NCI-H1694 treated with DMSO at 0.1 percent for 48 hours (cell line): ENCODE measurements at places on chromosomes 7 and 10.

DNA sequence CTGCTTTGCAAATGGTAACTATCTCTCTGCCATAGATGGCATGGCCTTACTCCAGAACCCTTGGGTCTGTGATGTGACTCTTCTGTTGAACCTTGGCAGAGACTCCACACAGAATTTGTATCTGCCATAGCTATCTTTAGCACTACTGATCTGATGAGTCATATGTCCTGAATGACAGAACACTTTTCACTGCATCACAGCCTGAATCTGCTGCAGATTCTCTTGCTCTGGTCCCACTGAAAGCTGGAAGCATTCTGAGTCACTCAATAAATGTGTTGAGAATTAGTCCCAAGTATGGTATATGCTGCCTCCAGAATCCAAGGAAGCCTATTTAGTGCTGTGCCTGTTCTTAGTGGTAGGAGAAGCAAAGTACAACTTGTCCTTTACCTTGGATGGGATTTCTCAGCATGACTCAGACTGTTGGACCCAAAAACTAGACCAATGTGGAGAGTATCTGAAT, 39.5 kb upstream of the ANKRD1 start:
- DNase-seq, result no peak

GRCh38 chr7:99325001-99325493, 651 bp upstream of the ARPC1A start:
- DNase-seq, result no peak

- no peak for DNase-seq
These were observed 2.6 kb upstream of the PPP1R3A start for GRCh38 chr7:113921363-113921762.

- DNase-seq, result no peak
These were observed 456.5 kb downstream of the GATA3 start for GRCh38 chr10:8511026-8511425.

DNA sequence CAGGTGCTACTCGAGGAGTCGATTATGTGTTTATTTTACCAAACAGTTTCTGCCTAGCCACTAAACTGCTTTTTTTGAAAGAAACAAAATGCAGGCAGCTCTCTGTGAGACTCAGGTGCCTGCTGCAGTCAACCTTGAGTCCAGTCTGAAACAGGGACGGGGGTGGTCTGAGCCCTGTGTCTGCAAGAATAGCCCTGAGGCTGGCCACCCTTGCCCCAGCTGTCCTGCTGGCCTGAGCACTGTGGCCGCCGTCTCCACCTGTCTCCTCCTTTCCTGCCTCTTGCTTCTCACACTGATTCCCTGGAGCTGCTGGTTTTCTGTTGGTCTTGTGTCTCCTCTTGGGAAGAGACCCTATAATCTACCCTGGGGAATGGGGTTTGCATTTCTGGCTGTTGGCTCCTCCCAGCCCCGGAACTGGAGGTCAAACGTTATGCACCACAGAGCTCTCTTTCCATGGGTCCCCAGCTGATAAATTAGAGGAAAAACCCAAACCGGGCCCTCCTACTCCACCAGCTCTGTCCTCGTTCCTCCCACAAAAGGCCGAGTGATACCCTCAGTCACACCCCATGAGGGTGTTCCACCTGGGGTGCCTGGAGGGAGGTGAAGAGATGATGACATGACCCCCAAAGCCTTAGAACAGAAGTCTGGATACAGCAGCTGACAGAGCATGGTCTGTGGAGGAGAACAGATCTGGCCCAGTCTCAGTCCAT, 15.0 kb upstream of the SLC18A3 start:
- no peak for DNase-seq

DNA sequence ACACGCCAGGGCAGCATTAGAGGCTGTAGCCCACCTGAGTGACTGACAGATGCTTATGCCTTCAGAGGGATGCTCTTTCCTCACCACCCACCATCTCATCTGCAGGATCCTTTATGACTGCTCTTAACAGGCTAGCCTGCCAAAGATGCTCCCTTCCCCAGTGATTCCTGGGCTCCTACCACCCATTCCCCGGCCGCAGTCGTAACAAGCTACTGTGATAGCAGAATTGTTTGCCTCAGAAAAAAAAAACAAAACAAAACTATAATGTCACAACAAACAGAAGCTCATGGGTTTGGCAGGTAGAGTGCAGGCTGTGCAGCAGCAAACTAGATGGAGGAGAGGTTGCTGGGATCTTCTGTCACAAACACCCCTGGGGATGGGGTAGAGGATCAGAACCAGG, 343.9 kb upstream of the ZMIZ1 start:
- no peak for DNase-seq

DNA sequence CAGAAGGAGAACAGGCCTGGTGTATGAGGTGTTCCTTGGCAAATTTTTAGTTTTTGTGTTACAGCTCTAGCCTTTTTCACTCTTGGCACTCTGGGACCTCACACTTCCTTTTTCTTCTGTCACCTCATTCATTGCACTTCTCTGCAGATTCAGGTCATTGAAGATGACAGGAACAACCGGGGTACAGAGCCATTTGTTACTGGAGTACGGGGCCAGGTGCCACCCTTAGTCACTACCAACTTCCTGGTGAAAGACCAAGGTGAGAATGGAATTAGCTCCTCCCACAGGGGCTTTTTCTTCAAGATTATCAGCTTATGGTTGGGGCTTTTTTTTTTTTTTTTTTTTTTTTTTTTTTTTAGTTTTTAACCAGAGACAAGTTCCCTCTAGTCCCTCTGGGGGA, 18.5 kb upstream of the CHCHD1 start:
- DNase-seq, result no peak

- no peak for DNase-seq
These were observed 44.1 kb upstream of the GDF10 start for GRCh38 chr10:47255866-47256265.

DNA sequence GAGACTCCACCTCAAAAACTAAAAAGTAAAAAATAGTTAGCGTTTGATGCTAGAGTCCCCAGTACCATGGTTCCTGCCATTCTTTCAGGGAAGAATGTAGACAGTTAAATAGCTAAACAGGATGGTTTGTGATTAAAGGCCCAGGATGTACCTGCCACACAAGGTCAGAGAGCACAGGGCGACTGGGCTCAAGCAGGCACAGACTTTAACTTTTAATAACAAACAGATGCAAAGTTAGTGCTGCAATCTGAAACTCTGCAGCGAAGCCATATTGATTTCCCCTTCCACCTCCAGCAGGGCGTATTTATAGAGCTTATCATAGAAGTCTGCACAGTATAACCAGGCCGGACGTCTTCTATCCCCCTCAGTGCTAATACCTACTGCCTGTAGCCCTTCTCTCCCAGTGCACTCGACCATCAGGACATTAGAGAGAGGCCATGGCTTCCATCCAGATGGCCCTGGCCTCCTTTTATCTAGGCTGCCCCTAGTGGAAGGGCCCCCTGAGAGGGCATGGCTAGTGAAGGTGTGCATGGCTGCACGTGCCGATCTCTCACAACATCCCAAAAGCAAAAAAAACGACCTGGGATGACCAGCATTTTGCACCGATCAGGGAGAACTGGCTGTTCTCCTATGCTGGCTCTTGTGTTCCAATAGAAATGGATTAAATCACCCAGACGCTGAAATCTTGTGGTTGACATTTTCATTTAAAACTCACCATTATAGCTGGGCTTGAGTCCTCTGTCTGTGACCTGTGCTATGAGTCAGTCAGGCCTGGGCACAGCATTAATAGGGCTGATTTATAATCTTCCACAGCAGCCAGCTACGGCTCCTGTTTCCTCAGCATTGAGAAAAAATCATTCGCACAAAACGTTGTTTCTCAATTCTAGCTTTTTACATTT, 7.6 kb upstream of the BAG3 start:
- no peak for DNase-seq

DNA sequence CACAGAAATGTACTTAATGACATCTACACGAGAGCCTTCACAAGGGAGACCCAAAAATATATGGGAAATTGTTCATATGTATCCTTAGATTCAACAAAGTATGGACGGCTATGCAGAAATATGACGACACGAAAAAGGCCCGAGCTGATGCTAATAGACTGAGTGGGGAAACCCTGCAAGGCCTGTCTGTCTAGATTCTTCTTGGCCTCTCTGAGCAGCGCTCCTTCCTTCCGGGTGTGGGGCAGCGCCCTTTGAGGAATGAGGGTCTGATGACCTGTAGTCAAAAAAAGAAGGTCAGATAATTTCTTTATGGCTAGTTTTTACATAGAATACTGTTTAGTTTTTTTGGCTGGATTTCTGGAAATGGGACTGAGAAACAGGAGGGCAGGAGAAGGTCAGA, 192.8 kb upstream of the AKR1E2 start:
- no peak for DNase-seq

DNA sequence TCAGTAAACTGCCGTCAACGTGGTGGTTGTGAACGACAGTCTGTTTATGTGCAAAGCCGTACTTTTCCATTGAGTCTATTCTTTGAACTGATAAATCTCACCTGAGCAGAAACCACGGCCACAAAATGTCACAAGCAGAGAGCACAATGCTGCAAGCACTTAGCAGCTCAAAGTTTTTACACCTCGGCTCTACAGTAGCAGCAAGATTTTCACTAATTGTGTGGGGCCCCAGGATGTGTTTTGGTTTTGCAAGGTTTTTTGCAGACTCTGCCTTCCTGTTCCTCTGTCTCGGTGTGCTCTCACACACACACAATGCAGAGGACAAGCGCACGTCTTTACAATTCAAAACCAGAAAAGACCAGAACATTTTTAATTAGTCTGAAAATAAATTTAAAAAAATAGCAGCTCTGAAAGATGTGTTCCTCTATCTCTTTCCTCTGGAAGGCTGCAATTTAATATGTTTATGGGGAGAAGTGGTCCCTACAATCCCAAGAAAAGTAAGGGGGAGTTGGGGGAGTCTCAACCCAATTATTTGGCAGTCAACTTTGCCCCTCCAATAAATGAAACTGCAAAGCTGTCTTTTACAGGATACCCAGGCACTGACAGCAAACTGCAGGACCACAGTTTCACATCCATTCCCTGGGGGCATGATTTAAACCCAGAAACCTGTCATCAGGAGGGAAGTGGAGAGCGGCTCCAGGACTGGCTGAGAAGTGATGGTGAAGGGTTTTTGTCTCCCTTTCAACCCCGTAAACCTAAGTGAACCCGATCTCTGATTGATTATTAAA, 73.8 kb upstream of the SFMBT2 start:
- DNase-seq, result no peak

DNA sequence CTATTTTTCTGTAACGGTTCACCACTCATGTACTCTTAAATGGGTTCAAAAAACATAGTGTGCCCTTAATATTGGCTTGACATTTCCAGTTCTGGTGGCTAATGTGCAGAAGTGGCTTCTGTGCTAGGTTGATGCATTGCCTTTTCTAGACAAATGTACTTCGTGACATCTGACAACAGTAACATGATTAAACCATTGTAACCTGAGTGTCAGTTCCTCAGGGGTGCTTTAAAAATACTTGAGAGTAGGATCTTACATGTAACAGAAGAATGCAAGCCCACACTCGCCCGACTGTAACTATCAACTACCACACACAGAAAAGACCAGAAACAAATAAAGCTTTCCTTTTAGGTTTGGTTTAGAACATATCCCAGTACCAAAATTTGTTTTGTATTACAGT, 393.4 kb upstream of the NFE2L3 start:
- DNase-seq, result no peak

- DNase-seq, result no peak
These were observed 456 bp downstream of the PGAM2 start for GRCh38 chr7:44064791-44065430.

- DNase-seq, result no peak
These were observed 361.1 kb downstream of the GLRX3 start for GRCh38 chr10:130497056-130498010.

DNA sequence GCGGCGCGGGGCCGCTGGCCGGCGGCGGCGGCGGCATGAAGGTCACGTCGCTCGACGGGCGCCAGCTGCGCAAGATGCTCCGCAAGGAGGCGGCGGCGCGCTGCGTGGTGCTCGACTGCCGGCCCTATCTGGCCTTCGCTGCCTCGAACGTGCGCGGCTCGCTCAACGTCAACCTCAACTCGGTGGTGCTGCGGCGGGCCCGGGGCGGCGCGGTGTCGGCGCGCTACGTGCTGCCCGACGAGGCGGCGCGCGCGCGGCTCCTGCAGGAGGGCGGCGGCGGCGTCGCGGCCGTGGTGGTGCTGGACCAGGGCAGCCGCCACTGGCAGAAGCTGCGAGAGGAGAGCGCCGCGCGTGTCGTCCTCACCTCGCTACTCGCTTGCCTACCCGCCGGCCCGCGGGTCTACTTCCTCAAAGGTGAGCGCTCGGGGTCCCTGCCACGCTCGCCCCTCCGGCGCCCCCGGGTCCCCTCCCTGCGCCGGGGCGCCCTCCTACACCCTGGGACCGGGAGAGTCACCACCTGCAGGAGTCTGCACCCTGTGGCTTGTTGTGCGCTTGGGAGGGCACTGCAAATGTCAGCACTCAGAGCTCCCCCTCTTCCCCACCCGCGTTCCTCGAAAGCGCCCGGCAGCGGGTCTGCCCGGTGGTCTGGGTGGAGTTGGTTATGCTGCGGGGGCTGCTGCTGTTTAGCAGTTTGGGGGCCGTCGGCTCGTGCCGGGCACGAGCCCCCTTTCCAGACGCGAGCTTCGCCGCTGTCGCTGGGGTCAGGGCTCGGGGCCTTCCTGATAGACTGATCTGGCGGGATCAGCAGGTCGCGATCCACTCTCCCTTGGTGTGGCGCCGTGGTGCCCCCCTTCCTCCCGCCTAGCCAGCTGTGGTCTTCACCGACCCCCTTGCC, 627 bp downstream of the DUSP5 start:
- DNase-seq, result no peak

GRCh38 chr7:82167558-82168314, 275.8 kb downstream of the CACNA2D1 start:
- no peak for DNase-seq

DNA sequence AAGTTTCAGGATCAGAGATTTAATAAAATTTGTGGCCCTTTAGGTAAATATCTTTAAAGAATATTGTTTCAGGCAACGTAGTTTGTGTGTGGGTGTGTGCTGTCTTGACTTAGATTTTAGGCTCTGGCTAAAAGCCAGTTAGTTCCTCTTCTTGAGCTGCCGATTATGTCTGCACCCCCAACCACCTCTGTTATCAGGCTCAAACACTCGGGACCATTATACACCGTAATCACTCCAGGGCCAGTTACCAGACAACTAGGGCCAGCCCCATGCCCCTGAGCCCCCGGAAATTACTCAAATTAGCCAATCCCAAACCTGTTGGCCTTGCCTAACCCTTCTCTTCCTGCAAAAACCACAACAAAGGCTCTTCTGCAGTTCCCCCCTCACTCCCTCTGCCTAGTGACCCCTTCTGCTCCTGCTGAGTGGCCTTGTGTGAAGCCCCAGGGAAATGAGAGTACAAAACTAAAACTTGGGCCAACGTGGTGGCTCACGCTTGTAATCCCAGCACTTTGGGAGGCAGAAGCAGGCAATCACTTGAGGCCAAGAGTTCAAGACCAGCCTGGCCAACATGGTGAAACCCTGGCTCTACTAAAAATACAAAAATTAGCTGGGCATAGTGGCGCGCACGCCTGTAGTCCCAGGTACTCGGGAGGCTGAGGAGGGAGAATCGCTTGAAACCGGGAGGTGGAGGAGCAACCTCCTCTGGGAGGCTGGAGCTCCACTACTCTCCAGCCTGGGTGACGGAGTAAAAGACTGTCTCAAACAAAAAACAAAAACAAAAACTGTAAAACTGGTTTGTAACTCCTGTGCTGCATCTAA, 9.2 kb upstream of the HNRNPF start:
- no peak for DNase-seq

- DNase-seq, result no peak
These were observed 2.2 kb downstream of the POLM start for GRCh38 chr7:44080118-44080517.

- DNase-seq, result no peak
These were observed 52.2 kb downstream of the ASB13 start for GRCh38 chr10:5614155-5614721.

- DNase-seq, result no peak
These were observed 3.1 kb downstream of the FZD1 start for GRCh38 chr7:91267171-91267955.
